ENCODE measurements at places on chromosomes 11 and 22. TPM values are rescaled to one million over a fixed set of nuclear protein-coding genes. Genes with fewer than 3 reads are reported as not detected.
A peak's percentile ranks its signal among the peaks of the same experiment; 100 is the strongest.

- DNase-seq, result peak; percentile 30
- peaks cover 19% of the 10 kb centered on the region for H3K4me1 ChIP-seq
- H3K36me3 ChIP-seq, result peaks cover 12% of the 10 kb centered on the region
- peak overlapping the region; percentile 44 for H3K27ac ChIP-seq
- H3K27me3 ChIP-seq, result no peaks in the 10 kb centered on the region
These were observed 38.3 kb downstream of the PIK3IP1 start for GRCh38 chr22:31253949-31254348.

The FADS1 gene
- 22.1 TPM for polyA plus RNA-seq

- H3K27me3 ChIP-seq, result no peaks in the 10 kb centered on the region
- peaks cover 26% of the 10 kb centered on the region for H3K4me1 ChIP-seq
- no peaks in the 10 kb centered on the region for H3K36me3 ChIP-seq
- peak; percentile 95 for DNase-seq
- peak overlapping the region; percentile 92 for H3K27ac ChIP-seq
- H3K4me3 ChIP-seq, result no peak overlapping the region
These were observed 9.8 kb upstream of the APOL6 start for GRCh38 chr22:35638410-35638809.

The SEZ6L gene
- 0.86 TPM for polyA plus RNA-seq

The FIBIN gene
- 47.9 TPM for polyA plus RNA-seq

GRCh38 chr11:61075891-61076290 is 26.4 kb upstream of the CD5 start:
- no peak overlapping the region for H3K4me3 ChIP-seq
- peaks cover 2% of the 10 kb centered on the region for H3K27me3 ChIP-seq
- H3K36me3 ChIP-seq, result no peaks in the 10 kb centered on the region

DNA sequence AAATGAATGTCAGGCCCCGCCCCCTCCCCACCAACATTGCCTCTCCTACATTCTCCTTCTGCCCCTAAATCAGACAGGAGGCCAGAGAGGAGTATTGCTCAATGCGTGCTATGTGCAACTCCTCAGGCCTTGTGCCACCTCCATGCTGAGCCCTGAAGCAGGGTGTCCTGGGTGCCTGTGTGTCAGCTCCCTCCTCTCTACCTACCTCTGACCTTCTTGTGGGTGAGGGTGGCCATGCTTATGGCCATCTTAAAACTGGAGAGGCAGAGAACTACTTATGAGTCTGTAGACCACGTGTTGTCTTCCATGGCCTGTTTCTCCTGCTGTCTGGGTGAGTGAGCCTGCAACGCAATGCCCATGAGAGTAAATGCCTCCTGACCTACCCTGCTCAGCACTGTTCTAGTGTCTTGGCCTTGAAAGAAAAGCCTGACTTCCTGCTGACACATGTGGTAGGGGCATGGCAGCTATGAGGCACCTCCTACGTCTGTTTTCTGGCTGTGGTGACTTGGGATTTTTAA is 10.5 kb downstream of the MCAM start:
- H3K27ac ChIP-seq, result peak overlapping the region; percentile 51
- DNase-seq, result peak; percentile 32
- no peak overlapping the region for H3K4me3 ChIP-seq
- no peaks in the 10 kb centered on the region for H3K27me3 ChIP-seq
- peaks cover 18% of the 10 kb centered on the region for H3K4me1 ChIP-seq
- peaks cover 77% of the 10 kb centered on the region for H3K36me3 ChIP-seq

GRCh38 chr11:1372660-1373059 is 17.1 kb upstream of the BRSK2 start:
- H3K4me3 ChIP-seq, result no peak overlapping the region
- DNase-seq, result no peak
- H3K36me3 ChIP-seq, result no peaks in the 10 kb centered on the region
- no peaks in the 10 kb centered on the region for H3K4me1 ChIP-seq

- DNase-seq, result no peak
- no peak overlapping the region for H3K4me3 ChIP-seq
- peaks cover 6% of the 10 kb centered on the region for H3K4me1 ChIP-seq
- no peaks in the 10 kb centered on the region for H3K27me3 ChIP-seq
- H3K27ac ChIP-seq, result no peak overlapping the region
These were observed 24.5 kb downstream of the POU2AF1 start for GRCh38 chr11:111354601-111354891.

DNA sequence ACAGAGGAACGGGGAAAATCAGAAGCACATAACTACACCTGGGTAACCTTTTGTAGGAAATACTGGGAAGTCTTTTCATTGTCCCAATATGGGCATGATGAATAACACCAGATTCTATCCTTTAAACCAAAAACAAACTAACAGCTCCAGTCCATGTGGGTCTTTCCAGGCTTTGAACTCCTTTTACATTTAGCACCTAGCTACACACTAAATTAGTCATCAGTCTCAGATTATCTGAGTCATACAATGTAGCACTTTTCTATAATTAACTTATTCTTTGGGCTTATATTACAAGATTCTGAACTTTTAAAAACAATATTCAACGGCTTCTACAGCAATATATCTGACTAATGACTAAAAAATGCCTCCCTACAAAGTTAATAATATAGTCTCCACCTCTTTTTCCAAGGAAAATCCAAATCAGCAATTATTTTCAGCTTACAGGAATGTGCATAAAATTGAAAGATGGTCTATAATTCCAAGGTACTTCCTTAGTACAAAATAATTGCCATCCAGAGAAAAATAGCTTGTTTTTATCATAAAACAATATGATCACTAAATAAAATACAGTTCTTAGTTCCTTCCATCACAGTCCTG is 26.3 kb downstream of the STK33 start:
- no peak overlapping the region for H3K4me3 ChIP-seq
- H3K27me3 ChIP-seq, result no peaks in the 10 kb centered on the region
- H3K36me3 ChIP-seq, result no peaks in the 10 kb centered on the region

DNA sequence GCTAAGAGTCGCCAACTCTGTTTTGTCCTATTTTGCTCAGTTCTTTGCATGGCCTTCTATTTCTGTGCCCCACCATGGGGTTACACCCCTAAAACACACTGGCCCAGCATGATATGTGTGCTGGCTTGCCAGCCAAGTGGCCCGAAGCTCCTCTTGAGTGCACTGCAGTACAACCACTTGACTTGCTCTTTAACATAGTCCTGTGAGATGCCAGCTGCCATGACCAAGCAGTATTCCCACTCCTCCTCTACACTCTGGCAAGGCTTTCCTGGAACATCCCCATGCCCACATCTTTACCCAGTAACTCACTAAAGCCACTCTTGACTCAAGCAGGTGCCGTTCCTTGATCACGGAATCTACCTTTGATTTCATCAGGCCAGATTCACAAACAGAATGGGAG is 102.9 kb upstream of the GAL start:
- no peaks in the 10 kb centered on the region for H3K4me1 ChIP-seq
- H3K27ac ChIP-seq, result no peak overlapping the region
- DNase-seq, result no peak
